AG08396 (cell line): ENCODE measurements at places on chromosomes 2 and 18.

- no peak for DNase-seq
These were observed 223.2 kb downstream of the ANAPC1 start for GRCh38 chr2:111660811-111661210.

DNA sequence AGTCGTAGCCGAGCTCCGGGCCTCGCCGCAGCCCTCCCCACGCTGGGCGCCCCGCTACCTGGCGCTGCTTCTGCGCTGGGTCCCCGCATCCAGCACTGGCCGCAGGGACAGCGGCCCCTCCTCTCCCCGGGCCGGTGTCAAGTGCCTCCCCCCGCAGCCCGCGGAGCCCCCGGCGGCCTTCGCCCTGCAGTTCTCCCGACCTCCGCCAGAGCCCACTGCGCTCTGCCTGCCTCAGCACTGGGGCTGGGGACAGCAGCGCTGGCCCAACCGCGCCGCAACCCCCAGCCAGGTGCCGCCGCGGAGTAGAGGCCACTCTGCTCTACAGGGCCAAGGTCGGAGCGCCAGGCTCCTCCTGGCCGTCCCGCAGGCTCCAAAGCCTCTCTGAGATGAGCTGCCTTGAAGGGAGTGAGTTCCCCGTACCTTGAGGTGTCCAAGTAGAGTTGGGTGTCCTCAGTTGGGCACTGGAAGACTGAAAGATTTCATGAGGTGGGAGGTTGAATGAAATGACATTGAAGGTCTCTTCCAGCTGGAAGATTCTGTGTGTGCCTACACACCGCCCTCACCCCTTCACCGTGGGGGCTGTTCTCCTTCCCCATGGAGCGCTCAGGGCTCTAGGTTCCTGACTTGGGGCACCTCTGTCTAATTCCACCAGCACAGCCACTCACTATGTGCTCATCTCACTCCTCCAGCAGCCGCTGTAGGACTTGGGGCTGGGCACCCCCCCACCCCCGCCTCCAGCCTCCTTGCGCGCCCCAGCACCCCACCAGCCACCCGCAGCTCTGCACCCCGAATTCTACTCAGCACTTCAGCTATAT, 854 bp upstream of the DNMT3A start:
- DNase-seq = peak; percentile 94

- no peak for DNase-seq
These were observed 446.4 kb downstream of the EPHA4 start for GRCh38 chr2:221125691-221126090.

DNA sequence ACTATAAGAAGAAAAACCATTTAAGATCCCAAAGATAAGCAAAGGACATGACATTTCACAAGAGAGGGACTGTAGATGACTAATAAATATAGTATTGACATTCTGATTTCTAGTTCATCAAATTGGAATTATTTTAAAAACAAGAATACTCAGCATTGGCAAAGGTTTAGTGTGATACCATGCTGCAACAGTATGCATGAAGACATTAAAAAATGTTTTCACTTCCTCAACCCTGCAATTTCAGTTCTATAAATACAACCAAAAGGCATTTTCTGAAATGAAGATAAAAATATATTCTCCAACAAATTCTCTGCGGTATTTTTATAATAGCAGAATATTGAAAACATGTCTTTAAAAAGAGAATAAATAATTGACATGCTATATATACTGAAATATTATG, 2.1 kb downstream of the C2orf81 start:
- no peak for DNase-seq
